ENCODE measurements at places on chromosomes 7 and 10. TPM values are rescaled to one million over a fixed set of nuclear protein-coding genes. Genes with fewer than 3 reads are reported as not detected.
A peak's percentile ranks its signal among the peaks of the same experiment; 100 is the strongest.

Gene GPR26
- total RNA-seq, result not detected

DNA sequence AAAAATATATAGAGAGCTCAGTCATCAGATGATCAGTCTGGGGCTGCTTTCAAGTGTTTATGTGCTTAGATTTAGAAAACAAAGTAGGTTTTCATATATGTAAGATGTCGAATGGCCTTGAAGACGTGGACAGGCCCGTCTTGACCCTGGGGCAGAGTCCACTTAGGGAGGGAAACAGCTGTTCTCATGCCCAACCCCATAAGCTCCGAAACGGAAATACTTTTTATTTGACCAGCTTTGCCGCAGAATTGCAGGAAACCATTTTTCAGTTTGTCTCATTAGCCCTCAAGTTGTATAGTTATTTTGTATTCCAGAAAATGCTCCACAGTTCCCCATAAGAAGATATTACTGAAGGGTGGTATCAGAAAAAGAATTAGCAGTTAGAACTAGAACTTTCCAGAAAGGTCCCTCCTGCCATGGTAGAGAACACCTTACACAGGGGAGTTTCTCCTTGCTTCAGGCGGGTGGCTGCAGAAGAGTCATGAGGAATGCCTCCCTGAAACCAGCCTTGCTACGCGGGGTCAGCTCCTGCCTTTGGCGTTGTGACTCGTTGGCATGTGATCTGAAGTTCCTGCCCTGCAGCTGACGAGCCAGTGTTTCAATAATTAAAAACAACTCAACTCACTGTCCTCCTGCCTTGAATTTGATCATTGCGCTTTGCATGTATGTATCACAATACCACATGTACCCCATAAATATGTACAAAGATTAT is 192.7 kb downstream of the CELF2 start:
- peak; percentile 34 for DNase-seq

GRCh38 chr7:20506175-20506574 is 109.3 kb upstream of the ABCB5 start:
- no peak for DNase-seq

Gene PAPOLB
- total RNA-seq, result 0.25 TPM

Gene HYAL4
- total RNA-seq, result 0.39 TPM

- peak; percentile 53 for DNase-seq
These were observed 24.5 kb downstream of the STEAP1 start for GRCh38 chr7:90178679-90179278.

Gene CTTNBP2
- 0.63 TPM for total RNA-seq

Gene CCSER2
- total RNA-seq, result 15.6 TPM

Gene AS3MT
- total RNA-seq, result 0.76 TPM

DNA sequence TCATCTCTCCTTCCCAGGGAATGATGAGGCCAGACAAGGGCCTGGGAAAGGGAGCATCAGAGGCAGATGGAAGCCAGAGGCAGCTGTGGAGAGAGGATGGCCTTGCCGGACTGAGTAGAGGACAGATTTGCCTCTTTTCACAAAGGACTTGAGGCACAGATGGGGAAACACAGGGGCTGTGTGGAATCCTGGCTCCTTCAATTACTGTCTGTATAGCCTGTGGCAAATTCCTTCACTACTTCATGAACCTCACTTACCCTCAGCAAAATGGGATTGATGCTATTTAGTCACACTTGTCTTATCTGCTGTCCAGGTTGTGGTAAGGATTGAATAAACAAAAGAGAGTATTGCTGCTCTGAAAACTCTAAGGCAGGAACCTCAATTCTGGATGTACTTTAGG is 40.3 kb downstream of the SLC25A28 start:
- DNase-seq, result no peak

DNA sequence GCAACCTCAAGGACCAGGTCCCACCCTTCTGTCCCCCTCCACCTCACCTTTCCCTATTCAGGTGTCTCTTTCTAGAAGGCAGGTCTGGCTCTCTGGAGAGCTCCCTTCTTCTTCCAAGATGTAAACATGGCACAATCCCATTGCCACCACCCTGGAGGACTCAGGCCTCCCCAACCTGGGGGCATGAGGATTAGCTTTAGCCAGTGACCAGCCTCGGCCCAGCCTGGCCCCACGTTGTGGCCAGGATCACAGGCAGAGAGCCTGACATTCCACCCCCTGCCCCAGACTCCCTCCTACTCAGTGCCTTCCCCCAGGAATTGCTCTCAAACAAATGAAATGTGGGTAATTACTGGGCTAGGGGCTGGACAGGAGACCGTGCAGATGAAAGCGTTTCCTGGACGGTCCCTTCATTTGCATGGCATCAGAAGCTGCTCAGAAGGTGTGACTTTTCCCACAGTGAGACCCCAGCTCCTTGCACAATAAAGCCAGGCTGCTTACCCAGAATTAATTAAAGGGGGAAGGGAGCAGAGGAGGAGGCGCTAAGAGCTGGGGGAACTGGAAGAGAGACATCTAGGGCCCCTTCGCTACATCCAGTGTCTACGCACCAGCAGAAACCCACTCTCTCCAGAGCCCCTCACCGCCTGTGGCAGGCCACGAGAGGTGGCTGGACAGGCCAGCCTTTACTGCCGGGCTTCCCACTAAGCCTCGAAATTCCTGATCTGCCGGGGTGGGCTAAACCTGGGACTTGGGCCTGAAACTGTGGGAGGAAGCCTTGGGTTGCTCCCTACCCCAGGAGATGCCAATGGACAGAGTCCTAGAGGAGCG is 7.7 kb downstream of the FGF8 start:
- no peak for DNase-seq

- DNase-seq, result no peak
These were observed 151.4 kb downstream of the TMEM168 start for GRCh38 chr7:112638675-112639400.

GRCh38 chr10:80870282-80870681 is 332.6 kb downstream of the SH2D4B start:
- DNase-seq, result no peak

- peak; percentile 83 for DNase-seq
These were observed 21.5 kb downstream of the RBM33 start for GRCh38 chr7:155665957-155666287.

- no peak for DNase-seq
These were observed 5.6 kb upstream of the ZNF518A start for GRCh38 chr10:96124230-96125141.

DNA sequence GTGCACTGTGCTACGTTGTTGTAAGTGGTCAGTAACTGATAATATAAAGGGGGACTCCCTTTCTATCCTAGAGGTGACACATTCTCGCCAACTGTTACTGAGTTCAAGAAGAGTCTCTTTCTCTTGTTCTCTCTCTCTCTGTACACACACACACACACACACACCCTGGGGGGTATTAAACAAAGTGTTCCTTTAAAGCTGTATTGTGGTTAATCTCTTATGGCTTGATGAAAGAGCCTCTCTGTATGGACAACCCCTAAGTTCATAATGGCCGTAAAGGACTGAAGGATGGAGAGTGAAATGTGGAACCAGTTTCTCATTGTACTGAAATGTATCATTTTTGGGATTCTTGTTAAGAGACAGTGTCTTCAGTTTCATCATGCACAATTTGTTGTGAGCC is 145.2 kb upstream of the BMPER start:
- DNase-seq, result no peak

DNA sequence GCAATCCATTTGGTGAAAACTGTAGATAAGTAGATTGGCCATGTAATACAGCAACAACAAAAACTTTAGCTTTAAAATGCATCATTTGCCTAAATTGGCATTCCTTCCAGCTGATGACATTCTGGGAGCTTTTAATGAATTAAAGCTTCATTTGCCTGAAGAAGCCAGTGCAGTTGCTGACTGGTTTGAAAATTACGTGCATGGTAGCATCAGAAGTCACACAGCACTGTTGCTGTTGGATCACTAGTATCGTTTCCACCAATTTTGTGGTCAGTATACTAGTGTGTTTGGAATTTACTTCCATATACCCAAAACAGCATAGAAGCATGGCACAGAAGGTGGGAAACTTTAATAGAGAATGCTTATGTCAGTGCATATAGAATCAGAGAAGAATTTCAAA is 194.9 kb downstream of the ETV1 start:
- no peak for DNase-seq

DNA sequence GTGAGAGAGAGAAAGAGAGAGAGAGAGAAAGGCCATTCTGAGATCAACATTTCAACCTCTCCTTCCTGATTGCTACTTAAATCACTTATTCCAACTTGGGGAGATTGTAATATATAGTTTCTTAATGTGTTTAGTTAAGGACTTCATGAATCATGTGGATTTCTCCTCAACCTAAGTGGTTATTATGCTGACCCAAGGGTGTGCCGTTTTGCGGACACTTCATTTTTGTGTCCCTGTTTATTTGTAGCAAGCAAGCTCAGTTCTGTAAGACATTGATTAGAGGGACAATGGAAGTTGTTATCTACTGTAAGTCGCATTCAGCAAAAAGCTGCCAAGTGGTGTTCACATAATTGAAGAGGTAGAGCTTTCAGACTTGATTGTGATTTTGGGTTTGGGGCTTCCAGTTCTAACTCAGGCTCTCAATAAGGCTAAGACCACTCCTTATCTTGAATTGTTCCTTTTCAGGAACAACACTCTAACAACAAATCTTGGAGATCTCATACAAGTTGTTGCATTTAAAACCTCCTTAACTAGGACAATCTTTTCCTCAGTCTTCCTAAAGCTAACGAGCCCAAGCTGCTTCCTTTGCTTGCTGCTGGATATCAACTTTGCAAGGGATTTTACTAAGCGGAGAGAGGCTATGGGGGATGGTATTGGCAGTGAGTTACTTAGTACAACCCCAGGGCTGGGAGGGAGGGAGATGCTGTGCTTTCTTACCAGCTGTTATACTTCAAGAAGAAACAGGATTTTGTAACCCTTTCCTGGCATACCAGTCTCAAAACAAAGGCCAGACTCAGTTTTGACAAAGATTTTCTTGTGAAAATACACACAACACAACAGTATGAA is 19.8 kb upstream of the COL1A2 start:
- no peak for DNase-seq

GRCh38 chr10:130747356-130747755 is 564.2 kb downstream of the TCERG1L start:
- no peak for DNase-seq

DNA sequence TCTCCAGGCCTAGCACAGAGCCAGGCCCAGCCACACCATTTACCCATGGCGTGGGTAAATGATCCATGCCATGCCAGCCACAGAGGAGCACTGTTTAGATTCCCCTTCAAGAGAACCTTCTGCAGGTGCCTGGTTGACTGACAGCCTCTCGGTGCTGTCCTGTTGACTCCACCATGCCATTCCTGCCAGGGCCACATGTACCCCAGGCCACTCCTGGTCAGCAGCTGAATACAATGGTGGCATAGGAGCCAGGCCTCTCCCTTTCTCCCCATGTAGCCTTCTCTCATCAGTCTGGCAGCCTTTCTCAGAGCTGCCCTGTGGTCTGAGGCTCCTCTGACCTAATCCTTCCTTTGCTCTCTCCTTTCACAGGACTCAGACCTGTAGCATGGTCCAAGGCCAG is 39.2 kb upstream of the GPAM start:
- no peak for DNase-seq

GRCh38 chr7:139915864-139916716 is 87.0 kb downstream of the TBXAS1 start:
- peak; percentile 91 for DNase-seq

DNA sequence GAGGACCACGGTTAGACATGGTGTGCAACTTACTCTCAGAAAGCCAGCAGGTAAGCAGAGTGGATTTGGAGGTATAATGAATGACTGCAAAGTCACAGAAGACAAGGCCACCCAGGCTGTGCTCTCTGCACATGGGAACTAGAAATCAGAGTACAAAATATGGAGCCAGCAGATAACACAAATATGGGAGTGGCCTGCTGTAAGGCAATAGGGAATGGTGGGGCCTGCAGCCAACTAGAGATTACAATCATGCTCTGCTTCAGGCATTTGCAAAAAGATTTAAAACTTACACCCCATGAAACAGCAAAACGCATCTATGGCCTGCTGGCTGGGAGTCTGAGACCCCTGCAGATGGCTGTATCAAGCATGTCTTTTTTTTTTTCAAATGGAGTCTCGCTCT is 47.0 kb downstream of the RGS10 start:
- no peak for DNase-seq

GRCh38 chr10:70914316-70914864 is 26.0 kb upstream of the PCBD1 start:
- no peak for DNase-seq

DNA sequence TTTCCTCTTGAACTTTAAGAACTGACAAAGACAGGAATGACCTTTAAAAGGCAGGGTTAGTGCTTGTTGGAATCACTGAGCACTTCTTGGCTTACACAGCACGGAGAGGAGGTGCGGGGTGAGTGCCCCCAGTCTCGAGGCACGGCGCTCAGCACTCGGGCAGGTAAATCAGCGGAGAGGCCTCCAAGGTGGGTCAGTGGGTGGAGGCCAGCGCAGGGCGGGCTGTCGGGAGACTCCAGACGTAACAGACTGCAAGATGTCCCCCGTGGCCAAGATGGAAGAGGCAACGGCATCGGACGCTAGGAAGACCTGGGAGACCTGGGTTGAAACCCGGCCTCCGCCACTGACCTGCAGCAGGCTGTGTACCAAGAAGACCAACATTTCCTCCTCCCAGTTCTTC is 149.4 kb downstream of the MAD1L1 start:
- DNase-seq, result no peak

DNA sequence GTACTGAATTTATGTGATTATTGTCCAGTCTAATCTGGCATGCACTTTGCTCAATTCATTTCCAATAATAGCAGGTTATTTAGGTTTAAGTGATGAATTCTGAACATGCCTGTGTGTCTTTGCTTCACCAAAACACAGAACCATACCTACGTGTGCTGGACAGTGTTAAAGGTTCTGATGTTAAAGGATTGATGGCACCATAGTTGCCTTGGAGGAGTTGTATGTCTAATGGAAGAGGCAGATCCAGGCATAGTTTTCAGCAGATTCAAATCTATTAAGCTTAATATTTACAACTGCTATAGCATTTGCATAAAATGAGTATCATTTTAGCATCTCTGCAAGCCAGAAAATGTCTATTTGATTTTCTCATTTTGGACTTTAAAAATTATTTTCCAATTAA is 28.0 kb upstream of the UMAD1 start:
- no peak for DNase-seq

Gene GNAT3
- not detected for total RNA-seq

GRCh38 chr10:13787015-13787421 is 200.3 kb downstream of the PRPF18 start:
- peak; percentile 98 for DNase-seq

GRCh38 chr10:47167591-47167990 is 132.4 kb upstream of the GDF10 start:
- DNase-seq, result no peak

Gene GPR37
- total RNA-seq, result 0.13 TPM

GRCh38 chr7:98229991-98230745 is 18.9 kb downstream of the BHLHA15 start:
- DNase-seq, result no peak

Gene GPRIN2
- total RNA-seq, result not detected

- DNase-seq, result no peak
These were observed 194.4 kb upstream of the C7orf33 start for GRCh38 chr7:148395990-148396716.

GRCh38 chr7:136717910-136718557 is 150.4 kb upstream of the CHRM2 start:
- no peak for DNase-seq

Gene XRCC2
- 3.7 TPM for total RNA-seq
